ENCODE measurements at places on chromosomes 4 and X.

GRCh38 chr4:164571593-164572390 is 182.1 kb upstream of the SMIM31 start:
- no peak for DNase-seq

- DNase-seq, result no peak
Measured at GRCh38 chrX:67731061-67731460, 187.2 kb downstream of the AR start.

GRCh38 chr4:66564901-66565651 is 894.8 kb upstream of the EPHA5 start:
- no peak for DNase-seq

DNA sequence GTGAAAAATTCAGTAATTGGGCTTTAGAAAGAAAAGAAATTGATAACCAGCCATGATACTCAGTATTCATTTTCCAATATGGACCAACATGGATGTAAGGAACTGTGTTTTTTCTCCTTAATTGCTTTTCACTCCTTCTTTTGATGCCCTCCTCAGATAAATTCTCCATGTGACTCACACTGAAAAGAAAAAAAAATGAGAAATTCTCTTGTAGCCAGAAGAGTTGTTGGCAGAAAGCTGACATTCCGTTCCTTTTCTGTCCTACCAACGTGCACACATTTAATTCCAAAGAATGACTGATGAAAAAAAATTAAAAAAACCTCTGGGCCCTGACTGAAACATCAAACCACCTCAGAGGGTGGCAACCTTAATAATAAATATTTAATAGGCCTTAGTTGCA is 153.1 kb downstream of the AMELX start:
- DNase-seq, result no peak

- no peak for DNase-seq
Measured at GRCh38 chr4:180790471-180790870, 1452.7 kb upstream of the TENM3 start.

DNA sequence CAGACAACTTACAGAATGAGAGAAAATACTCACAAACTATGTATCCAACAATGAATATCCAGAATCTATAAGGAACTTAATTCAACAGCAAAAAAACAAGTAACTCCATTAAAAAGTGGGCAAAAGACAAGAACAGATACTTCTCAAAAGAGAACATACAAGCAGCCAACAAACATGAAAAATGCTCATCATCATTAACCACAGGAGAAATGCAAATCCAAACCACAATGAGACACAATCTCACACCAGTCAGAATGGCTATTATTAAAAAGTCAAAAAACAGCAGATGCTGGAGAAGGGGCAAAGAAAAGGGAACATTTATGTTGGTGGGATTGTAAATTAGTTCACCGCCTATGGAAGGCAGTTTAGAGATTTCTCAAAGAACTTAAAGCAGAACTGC is 150.3 kb downstream of the FGF16 start:
- no peak for DNase-seq

- no peak for DNase-seq
Measured at GRCh38 chrX:53587795-53588420, 98.6 kb downstream of the HUWE1 start.

- DNase-seq, result no peak
Measured at GRCh38 chrX:15451913-15452312, 41.2 kb downstream of the PIR start.

GRCh38 chr4:38128478-38129459 is 168.6 kb downstream of the PTTG2 start:
- peak; percentile 14 for DNase-seq

DNA sequence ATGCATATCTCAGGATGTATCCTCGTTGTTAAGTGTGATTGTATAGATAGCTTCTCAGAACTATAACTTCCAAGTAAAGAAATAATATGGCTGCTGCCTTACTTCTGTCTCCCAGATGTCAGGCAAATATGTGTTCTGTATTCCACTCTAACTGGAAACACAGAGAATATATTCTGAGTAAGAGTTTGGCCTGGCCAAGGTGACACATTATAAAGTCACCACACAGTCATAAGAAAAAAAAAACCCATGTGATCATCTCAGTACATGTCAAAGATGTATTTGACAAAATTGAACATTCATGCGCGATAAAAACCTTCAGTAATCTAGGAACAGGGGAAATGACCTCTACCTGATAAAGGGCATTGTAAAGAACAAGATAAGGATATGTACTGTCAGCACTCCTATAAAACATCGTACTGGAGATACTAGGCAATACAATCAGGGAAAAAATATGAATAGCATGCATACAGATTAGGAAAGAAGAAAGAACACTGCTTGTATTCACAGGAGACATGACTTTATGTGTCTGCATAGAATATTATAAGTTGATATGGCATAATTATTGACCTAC is 207.1 kb downstream of the ZNF330 start:
- no peak for DNase-seq

- no peak for DNase-seq
Measured at GRCh38 chr4:97493815-97494518, 649.3 kb downstream of the STPG2 start.

All from dorsolateral prefrontal cortex (tissue), 122 donors.